Activated CD8-positive, alpha-beta T cell treated with anti-CD3 and anti-CD28 coated beads, Interleukin-2, amount 10 ng/mL, durations not matched to agents 7 days and 5 days (primary cell): ENCODE measurements at places on chromosomes 4 and X.

- DNase-seq: no peak
Observed at GRCh38 chr4:4981427-4981826, 37.8 kb downstream of the CYTL1 start.

DNA sequence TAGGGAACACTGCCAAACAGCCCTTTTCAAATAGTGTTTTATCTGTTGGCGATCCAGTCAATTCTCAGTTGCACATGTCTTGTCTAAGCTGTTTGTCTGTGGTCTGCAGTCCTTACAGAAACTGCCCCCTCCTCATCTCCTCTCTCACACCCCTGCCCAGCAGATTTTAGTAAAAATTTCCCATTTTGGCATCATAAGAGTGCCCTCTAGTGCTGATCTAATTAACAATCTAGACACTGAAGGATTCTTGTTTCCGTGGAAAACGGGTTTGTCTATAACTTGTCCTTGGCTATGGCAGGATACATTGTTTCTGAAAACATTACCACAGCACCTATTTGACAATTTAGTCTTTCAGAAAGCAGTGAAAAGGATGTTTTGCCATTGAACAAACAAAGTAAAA is 227.2 kb upstream of the MBNL3 start:
- DNase-seq: no peak

GRCh38 chrX:41604766-41605543 is 83.8 kb upstream of the GPR34 start:
- no peak for DNase-seq

DNA sequence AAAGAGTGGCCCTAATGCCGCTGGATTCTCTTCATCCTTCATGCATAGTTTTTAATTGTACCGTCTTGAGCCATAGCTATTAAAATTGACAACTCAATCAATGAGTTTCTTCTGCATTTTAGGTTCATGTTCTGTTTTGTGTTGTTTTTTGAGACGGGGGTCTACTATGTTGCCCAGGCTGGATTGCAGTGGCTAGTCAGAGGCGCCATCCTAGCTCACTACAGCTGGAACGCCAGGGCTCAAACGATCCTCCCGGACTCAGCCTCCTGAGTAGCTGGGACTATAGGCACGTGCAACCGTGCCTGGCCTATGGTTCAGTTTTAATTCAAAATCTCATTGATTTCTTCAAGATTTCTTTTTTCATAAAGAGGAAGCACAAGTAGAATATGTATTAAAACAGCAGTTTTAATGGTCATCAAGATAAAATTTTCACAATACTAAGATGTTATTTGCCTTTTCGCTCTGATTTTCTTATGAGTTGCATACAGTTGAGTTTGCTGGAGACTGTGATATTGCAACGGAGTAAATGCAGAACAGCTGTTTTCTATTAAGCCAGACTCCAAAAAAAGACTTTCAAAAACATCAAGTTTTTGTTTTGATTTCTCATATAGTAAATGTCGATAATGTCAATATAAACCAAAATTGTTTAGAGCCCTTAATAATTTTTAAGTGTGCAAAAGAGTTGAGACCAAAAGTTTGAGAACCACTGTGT is 1.1 kb upstream of the STX18 start:
- no peak for DNase-seq

DNA sequence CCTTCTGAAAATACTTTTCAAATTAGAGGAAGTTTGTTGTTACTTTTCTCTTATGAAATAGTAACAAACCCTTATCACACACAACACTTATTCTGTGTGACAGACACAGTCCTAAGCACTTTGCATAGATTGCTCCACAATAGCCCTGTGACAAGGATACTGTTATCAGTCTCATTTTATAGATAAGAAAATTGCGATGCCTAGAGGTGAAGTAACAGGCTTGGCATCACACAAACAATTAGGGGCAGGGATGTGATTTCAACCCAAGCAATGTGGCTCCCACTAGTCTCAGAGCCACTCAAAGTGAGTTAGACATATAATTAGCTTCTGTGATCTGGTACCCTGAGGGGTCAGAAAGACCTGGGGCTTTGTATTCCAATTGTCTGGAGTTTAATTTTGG is 339.9 kb downstream of the FBXO8 start:
- DNase-seq: no peak

DNA sequence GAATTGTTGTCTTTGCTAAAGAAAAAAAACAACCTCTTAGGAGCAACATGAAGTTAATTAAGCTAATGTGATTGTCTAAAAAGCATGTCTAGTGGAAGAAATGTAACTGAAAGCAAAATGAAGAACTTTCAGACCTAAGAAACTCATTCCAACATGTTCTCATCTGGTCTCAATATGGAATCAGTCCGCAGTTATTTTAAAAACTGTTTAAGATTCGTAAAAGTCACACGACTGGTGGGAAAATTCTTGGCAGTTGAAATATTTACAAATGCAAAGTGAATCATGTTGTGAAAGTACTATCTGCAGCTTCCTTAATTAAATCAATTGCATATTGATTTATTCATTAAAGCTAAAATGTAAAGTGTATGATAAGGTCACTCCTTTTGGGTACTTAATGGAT is 117.8 kb upstream of the DIAPH2 start:
- no peak for DNase-seq

DNA sequence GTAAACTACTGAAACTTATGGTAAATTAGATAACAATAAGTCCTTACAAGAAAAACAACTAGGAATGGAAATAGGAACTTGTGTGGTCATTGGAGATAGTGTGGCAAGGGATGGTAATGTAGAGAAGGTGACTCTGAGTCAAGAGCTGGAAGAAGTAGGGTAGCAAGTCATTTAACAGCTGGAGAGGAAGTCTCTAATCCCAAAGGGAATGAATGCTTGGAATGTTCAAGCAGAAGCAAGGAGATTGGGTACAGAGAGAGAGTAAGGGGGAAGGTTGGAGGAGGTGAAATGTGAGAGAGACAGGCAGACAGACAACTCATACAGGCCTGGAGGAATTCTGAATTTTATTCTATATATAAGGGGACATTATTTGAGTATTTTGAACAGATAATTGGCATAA is 260.6 kb upstream of the MAD2L1 start:
- no peak for DNase-seq

DNA sequence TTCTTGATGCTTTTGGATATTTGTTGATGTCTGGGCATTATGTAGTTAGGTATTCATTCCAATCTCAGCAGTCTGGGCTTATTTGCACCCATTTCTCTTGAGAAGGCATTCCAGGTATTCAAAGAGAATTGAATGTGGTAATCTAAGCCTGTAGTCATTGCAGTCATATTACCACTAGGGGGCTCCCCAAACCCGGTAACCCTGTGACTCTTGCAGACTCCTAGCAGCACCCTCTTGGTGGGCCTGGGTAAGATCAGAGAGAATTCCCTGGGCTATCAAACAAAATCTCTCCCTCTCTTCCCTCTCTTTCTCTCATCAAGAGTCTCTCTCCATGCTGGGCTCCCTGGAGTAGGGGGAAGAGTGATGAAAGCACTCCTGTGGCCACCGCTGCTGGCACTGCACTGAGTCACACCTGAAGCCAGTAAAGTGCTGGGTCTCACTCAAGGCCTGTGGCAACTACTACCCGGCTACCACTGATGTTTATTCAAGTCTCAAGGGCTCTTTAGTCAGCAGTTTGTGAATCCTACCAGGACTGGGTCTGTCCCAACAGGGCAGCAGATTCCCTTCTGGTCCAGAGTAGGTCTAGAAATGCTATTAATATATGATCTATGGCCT is 187.7 kb upstream of the NUDT10 start:
- peak; percentile 50 for DNase-seq

DNA sequence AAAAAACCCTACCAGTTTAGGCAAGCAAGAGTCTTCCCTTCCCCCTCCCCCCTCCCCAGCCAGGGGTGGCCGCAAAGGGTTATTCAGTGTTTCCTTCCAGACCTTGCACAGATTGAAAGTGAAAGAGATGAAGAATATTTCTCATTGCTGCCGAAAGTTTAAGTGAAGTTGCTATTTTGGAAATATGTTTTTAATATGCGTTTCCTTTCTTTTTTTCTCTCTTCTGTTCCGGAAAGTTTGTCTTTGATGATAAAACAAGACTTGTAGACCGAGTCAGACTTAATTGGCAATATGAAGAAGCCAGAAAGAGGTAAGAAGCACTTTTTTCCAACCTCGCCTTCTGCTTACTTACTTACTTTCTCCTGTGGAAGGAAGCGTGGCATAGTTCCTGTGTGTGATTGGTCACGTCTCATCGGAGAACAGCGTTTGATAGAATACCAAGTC is 58.5 kb upstream of the CLCN4 start:
- peak; percentile 75 for DNase-seq

DNA sequence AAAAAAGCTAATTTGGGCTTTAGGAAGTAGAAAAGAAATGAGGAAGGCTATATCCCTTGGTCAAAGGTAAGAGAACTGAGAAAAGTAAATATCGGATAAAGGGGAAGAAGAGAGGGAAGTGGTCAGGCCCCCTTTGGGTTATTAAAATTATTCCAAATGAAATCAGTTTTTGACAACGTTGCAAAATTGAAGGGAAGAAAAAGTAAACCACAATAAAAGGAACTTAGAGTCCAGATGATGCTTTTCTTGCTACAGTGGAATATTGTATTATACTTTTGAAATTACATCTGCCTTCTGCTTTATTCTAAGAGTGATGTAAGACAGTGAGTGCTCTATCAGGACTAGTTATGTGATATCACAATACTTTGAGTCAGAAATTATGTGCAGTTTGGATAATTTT is 59.4 kb upstream of the RBPJ start:
- DNase-seq: no peak

GRCh38 chr4:39609454-39609931 is 29.2 kb downstream of the SMIM14 start:
- DNase-seq: no peak

- DNase-seq: no peak
Observed at GRCh38 chr4:185122681-185123345, 20.3 kb upstream of the SLC25A4 start.

GRCh38 chr4:1207603-1208265 is 35.4 kb upstream of the SPON2 start:
- DNase-seq: no peak

GRCh38 chrX:86148594-86148993 is 343 bp downstream of the DACH2 start:
- no peak for DNase-seq

- no peak for DNase-seq
Observed at GRCh38 chrX:13448941-13449340, 120.5 kb upstream of the EGFL6 start.

GRCh38 chr4:94813221-94813620 is 55.5 kb downstream of the BMPR1B start:
- no peak for DNase-seq

- no peak for DNase-seq
Observed at GRCh38 chr4:18529482-18529881, 507.9 kb upstream of the LCORL start.

DNA sequence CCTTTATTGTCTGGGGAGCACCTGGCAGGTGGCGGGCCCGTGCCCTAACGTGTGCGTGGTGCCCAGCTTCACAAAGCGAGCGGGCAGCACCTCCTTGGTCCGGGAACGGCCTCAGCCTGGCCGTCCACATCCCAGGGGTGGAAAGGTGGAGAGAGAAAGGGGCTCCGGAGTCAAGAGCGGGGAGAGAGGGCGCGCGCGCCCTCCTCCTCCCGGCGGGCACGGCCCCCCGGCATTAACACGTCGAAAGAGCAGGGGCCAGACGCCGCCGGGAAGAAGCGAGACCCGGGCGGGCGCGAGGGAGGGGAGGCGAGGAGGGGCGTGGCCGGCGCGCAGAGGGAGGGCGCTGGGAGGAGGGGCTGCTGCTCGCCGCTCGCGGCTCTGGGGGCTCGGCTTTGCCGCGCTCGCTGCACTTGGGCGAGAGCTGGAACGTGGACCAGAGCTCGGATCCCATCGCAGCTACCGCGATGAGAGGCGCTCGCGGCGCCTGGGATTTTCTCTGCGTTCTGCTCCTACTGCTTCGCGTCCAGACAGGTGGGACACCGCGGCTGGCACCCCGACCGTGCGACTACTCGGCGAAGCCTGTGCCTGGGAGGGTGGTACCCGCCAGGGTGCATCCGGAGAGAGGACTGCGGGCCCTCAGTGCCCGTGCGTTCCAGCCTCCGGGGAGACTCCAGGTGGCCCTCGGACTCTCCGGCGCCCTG is at the start of gene KIT:
KIT (plus strand) TSS at position 407 of the 701 bp plus-strand sequence; CDS start at position 465, 58 bp downstream.
- peak; percentile 35 for DNase-seq

DNA sequence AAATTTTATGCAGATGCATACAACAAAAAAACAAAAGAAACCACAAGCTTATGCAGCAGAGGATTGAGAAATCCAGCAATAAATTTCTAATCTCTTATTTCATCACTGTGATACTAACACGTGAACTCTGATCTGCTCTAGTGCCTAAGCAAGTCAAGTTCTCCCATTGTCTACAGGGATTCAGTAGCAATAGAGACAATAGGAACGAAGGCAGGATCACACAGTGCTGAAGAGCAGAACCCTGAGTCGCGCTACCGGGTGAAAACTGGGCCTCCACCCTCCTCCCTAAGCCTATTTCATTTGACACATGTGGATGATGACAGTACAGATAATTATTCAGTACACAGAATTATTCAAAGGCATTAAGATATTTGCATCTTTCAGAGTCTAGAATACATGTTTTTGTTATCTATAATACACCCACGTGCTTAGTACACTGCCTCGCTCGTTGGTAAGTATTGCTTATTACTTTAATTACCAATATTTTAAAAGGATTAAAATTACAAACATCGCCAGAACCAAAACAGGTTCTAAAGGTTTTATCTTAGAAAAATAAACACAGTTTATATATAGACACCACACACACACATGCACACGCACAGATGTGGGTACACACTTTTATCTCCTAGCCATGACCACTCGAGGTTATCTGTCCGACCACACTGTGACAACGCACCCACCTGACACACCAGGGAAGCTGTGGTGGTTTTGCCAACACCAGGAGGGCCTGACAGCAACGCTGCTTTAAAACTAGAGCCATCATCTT is 60.1 kb downstream of the RFC1 start:
- DNase-seq: no peak

- DNase-seq: no peak
Observed at GRCh38 chr4:149630064-149630463, 185.6 kb downstream of the IQCM start.

- no peak for DNase-seq
Observed at GRCh38 chr4:53781629-53782457, 190.6 kb upstream of the LNX1 start.

DNA sequence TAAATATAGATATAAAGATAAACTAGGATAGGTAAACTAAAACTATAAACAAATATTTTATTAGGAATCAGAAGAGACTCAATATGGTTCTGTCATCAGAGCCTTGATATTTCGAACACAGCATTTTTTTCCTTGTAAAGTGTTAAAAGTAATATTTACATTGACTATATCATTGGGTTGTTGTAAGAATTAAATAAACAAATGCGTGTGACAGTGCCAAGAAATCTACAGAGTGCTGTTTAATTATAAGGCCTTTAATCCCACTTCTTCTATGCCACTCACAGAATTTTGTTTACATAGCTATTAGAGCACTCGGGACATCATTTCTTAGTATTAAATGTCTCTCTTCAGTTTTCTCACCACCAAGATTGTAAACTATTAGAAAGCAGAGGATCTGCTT is 807.4 kb downstream of the FSTL5 start:
- DNase-seq: no peak
